ENCODE measurements at places on chromosomes 11 and 22.

- DNase-seq, result no peak
Observed at GRCh38 chr11:104830080-104830479, 68.2 kb downstream of the CASP12 start.

DNA sequence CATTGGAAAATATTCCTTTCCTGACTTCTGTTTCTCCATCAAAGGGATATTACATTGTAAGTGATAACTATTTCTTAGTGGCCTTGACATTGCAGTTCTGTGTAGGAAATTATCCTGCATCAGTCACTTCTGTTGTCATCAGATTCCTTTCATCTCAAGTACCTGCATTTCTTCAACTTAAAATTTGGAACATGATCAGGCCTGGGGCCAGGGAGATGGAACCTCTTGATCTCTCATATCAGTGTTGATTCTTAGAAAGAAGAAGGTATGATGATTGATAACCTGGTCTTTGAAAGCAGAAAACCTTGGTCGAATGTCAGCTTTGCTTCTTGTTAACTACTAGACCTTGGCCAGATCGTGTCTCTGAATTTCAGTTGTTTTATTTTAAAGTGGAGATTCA lies 93.6 kb downstream of the NAV2 start:
- DNase-seq, result no peak

- no peak for DNase-seq
Observed at GRCh38 chr22:42026705-42027104, 28.1 kb downstream of the WBP2NL start.

- DNase-seq, result no peak
Observed at GRCh38 chr11:88583251-88583650, 245.7 kb upstream of the CTSC start.

GRCh38 chr11:45079075-45079444 lies 67.4 kb upstream of the PRDM11 start:
- DNase-seq, result peak; percentile 82

DNA sequence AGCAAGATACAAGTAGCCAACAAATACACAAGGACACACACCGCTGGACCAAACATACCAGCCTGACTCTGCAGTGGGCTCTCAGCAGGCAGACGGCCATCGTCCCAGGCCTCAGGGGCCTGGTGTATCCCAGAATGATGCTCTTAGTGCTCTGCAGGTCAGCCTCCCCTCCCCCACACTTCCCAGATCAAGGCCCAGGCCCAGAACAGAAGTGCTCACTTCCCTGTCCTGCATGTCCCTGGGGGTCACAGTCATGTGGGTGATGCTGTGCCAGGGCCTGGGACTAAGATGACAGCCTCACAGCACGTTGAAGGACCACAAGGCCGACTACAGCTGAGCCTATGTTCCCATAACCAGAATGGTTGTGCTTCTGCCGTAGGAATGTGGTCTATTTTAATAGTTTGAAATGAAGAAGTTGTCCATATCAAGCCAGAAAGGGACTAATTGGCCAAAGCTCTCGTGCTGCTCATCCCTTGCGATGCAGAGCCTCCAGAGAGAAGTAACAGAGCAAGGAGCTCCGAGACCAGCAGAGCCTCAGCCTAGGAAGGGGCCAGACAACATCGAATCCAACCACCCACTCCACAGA lies 48.6 kb downstream of the GAB4 start:
- no peak for DNase-seq

- no peak for DNase-seq
Observed at GRCh38 chr11:67119585-67120391, 725 bp downstream of the KDM2A start.

DNA sequence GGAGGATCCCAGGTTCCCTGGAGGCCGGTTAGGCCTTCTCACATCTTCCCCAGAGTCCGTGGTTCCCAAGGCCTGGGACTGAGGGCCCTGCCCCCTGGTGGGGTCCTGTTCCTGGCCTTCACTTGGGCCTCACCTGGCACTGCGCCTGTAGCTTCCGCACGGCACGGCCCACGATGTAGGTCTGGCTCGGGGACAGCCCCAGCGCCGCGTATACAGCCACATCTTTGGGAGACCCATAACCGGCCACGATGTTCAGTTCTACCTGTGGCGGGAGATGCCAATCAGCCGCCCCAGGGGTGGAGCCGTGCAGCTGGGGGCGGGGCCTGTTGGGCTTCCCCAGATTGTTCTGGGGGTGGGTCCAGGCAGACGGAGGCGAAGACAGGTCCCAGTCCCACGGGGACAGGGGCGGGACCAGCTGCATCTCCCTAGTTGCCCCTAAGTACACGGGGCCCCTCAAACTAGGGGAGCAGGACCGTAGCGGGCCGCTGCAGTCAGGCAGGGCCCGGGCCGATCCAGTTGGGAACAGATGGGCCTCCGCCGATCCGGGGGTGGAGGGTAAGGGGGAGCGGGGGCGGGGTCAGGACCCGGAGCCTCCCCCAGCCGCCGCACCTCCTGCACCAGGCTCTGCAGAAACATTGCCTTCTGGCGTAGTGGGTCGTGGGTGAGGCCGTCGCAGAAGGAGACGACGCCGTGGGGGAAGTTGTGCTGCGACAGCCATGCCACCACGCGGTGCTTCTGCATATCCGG lies 10.1 kb downstream of the AIP start:
- DNase-seq, result peak; percentile 23

DNA sequence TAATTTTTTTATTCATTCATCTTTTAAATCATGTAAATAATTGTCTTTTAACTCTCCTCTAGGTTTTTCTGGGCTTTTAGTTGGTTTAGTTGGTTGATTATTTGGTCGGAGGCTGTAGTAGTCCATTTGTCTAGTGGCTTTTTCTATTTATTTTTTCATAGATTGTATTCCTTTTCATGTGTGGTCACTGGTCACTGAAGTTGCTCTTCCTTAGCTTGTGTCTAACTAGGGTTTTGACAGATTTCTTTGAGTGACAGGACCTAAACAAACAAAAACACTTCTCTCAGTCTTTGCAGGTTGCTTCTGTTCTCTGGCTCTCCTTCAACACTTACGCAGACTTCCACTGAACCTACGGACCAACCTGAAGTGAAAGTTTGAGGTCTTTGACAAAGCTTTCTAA lies 112.6 kb downstream of the EMSY start:
- DNase-seq, result no peak

GRCh38 chr11:118807800-118808778 lies 17.1 kb upstream of the DDX6 start:
- DNase-seq, result no peak

GRCh38 chr11:31651822-31652221 lies 142.3 kb downstream of the ELP4 start:
- DNase-seq, result no peak
